Activated T-cell treated with anti-CD3 and anti-CD28 coated beads for 24 hours (primary cell): ENCODE measurements at places on chromosomes 11 and 22.

GRCh38 chr11:68690671-68691401 lies 6.5 kb downstream of the GAL start:
- no peak for DNase-seq

- DNase-seq = no peak
Measured at GRCh38 chr11:8329336-8329735, 65.7 kb upstream of the LMO1 start.

GRCh38 chr22:32829451-32829851 lies 27.9 kb downstream of the TIMP3 start:
- DNase-seq = no peak

DNA sequence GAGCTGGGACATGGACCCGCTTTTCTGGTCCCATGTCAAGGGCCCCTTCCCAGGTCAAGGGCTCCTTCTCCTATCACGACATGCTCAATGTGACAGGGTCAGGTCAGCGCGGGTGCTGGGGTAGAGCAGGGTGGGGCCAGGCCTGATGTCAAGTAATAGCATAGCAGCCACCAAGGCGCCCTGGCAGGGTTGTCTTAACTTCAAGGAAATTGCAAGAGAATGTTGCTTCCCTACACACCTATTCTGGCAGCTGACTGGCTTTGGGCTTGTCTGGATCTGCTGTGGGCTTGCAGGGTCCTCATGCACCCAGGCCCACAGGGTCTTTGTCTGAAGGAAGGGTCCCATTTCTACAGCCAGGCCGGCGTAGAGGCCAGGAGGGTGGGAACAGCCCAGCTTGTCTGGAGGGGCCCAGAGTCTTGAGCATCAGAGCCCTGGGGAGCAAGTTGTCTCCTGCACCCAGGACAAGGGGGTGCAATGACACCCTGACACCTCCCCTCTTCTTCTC lies 71.4 kb downstream of the BUD13 start:
- no peak for DNase-seq

DNA sequence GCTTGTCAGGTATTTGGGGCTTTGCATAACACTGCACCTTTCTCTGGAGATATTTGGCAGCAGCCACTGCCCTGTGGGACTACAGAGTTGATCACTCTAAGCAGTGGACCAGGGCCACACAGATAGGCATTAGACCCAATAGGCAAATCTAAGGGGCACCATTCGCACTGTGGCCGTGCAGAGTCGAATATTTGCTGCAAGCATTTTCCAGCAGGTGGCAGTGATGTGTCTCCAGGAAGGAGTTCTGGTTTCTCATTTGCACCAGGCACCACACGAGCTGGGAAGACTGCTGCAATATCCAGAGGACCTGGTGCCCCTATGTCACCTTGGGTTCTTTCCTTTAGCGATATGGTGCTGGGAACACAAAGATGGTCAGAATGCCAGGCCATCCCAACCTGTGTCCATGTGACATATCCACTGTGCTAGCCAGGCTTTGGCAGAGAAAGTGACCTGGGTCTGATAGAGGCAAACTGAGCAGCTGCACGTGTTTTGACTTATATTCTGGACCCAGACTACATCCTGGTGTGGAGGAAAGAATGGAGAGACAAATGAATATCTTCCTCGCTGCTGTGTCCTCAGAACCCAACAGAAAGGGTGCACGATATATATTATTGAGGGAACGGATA lies 318.7 kb downstream of the BUD13 start:
- no peak for DNase-seq

GRCh38 chr22:29105468-29105867 lies 32.6 kb downstream of the KREMEN1 start:
- DNase-seq = no peak

DNA sequence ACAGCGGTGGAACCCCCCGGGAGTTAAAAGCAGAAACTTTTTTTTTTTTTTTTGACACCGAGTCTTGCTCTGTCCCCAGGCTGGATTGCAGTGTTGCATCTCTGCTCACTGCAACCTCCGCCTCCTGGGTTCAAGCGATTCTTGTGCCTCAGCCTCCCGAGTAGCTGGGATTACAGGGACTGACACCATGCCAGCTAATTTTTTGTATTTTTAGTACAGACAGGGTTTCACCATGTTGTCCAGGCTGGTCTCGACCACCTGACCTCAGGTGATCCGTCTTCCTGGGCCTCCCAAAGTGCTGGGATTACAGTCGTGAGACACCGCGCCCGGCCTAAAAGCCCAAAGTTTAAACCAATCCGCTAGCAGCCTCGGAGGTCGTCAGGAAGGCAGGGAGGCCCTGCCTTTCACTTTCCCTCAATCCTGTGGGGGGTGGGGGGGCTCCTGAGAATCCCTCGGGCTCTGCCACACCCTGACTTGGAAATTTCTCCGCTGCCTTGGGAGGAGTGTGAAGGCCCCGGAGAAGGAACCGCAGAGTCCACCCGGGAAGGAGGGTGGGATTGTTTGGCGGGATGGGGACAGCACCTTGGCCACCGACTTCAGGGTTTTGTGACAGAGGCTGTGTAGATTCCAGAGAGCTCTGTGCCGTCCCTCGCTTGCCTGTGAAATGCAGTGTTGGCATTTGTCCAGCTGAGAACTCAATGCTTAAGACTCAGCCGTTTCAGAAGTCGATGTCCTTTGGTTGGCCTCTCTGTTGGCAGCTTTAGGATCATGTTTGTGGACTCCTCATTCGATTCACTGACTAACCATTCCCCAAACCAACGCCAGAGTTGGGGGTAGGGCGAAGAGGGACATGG lies 1.0 kb downstream of the ARHGAP8 start:
- DNase-seq = no peak

- DNase-seq = no peak
Measured at GRCh38 chr22:34129691-34130486, 209.6 kb upstream of the LARGE1 start.
